ENCODE measurements at places on chromosomes 1 and 21. TPM values are rescaled to one million over a fixed set of nuclear protein-coding genes. Genes with fewer than 3 reads are reported as not detected.

Gene ANGPTL7
- not detected for polyA plus RNA-seq

Gene RTCA
- polyA plus RNA-seq = 25.0 TPM

DNA sequence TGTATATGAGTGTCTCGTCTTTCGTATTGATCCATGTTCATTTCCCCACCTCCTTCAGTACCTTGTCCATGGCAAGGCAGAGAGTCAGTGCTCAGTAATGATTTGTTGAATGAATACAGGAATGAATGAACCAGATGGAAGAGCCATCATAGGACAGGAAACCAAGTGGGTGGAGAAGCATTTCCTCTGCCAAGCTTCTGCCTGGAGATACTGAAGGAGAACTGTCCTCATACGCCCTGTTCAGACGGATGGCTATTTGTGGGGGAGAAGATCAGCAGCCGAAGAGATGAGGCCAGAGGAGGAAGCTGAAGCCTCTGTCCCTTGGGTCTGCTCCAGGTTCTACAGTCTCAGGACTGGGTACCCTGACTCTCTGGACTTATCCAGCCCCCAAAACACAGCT lies 5.8 kb downstream of the FAM43B start:
- no peak for DNase-seq

GRCh38 chr1:231872461-231872910 lies 245.9 kb downstream of the DISC1 start:
- DNase-seq = no peak

GRCh38 chr1:228161866-228162265 lies 3.7 kb upstream of the IBA57 start:
- DNase-seq = no peak

- DNase-seq = no peak
Observed at GRCh38 chr1:37556712-37557196, at the start of gene DNALI1. Gene DNALI1, plus strand, starts transcription at chr1:37556940. Its CDS starts 55 bp downstream, at chr1:37556995.

DNA sequence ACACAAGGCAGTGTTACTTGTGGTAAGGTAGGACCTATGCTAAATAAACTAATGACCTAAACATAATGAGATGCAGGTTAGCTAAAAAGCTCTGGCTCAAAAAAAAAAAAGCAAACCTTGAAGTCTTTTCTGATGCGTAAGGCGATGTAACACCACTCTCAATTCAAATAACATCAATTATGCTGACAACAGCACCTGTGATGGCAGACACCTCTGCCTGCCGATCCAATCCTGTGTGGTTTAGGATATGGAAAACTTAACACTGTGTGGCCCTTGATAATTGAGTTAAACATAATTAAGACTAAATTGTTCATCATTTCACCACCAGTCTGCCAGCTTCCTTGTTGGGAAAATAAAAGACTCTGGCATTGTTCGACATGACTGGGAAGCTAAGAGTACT lies 9.1 kb downstream of the RPAP2 start:
- no peak for DNase-seq

All from A549 (cell line).